ENCODE measurements at places on chromosomes 3 and 15.

DNA sequence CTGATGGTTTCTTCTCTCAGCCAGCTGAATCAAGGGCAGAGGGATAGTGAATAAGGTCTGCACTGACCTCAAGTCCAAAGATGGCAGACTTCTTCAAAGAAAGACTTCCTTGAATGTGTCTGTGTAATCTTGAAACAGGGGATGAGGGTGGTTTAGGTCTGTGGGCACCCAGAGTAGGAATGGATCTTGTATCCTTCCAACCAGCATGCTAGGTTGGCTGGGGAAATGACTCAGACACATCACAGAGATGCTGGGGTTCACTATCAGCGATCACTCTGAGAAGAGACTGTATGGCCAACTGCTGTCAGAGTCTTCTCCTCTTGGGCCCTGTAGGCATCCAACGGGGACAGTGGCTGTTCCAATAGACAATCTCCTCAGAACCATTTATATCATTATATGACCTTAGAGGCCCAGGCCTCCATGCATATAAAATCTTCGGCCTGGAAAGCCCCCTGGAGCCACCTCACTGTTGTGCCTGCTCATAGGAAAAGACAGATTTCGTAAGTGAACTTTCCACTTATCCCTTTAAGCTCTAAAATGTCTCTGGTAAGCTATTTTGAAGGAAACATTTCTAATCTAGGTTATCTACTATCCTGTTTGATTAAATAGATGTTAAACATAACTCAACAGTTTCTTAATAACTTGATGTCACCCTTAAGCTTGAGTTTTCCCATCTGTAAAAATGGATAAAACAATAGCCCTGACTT lies 58.5 kb downstream of the TIPARP start:
- no peak for DNase-seq

DNA sequence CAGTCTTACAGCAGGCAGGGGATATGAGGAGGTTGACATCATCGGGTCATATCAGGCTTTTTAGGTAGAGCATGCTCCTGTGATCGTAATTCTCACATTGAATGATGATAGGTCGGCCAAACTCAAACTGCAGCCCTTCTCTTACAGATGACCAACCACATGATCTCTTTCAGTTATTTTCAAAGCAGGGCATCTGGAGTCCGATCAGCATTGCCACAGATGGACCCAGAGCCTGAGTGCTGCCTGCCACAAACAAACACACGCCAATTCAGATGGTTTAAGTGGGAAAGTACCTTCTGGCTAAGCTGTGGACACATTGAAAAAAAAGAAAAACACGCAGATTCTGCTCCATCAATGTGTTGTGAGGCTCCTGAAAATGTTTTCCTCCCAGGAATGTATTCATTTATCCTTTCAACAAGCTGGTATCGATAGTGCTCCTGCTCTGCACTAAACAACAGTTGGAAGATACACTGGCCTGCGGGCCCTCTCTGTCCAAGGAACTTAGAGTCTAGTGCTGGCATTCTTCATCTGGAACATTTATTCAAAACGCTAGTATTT lies 31.2 kb downstream of the ARPP21 start:
- DNase-seq: no peak

- no peak for DNase-seq
Observed at GRCh38 chr15:58015565-58015964, 49.9 kb downstream of the ALDH1A2 start.

GRCh38 chr15:90818251-90819210 lies 49.9 kb upstream of the FURIN start:
- no peak for DNase-seq

- no peak for DNase-seq
Observed at GRCh38 chr15:63332367-63333124, 49.1 kb downstream of the CA12 start.

- DNase-seq: no peak
Observed at GRCh38 chr3:125585595-125586223, 9.6 kb downstream of the OSBPL11 start.

DNA sequence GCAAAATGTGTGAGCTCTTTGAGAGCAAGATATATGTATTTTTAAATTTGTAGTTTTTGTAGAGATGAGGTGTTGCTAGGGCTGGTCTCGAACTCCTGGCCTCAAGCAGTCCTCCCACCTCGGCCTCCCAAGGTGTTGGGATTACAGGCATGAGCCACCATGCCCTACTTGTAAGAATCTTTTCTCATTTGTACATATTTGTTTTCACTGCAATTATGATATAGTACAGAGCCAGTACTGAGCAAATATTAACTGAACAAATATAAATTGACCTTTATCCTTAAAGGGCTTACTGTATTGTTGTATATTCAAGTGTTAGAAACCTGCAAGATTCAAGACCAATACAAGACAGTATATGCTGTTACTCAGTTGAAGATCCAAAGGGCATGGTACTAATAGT lies 53.4 kb downstream of the GTF2E1 start:
- DNase-seq: no peak

GRCh38 chr3:191901741-191902140 lies 440.8 kb downstream of the PYDC2 start:
- no peak for DNase-seq

GRCh38 chr3:4551794-4552442 lies 58.8 kb downstream of the ITPR1 start:
- no peak for DNase-seq

GRCh38 chr15:80773122-80773551 lies 6.0 kb upstream of the CEMIP start:
- no peak for DNase-seq

DNA sequence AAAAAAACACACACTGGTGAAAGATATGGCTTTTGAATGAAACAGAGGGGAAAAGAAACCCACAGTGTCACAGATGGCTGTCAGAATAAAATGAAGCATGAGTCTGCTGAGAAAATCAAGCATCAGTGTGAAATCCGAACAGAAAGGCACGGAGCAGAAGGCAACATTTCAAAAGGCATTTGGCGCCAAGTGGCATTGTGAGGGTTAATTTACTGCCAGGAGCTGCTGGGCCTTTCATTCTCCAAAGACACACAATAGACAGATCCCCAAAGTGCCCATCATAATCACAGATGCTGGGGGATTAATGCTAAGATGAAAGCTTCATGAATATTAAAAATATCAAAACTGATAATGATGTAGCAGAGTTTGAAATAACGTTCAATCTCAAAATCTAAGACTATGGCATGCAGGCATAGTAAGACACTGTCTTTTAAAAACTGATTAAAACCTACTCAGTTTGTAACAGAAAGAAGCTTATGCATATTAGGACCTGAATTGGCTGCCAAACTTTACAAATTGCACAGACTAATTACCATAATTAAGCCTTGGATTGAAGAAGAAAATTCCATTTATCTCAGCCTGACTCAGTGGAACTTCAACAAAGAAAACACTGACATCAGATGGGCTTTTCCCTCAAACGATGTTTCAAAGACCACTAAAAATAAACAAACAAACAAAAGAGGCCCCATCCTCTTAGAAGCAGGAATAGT lies 589.2 kb downstream of the ROBO1 start:
- no peak for DNase-seq

DNA sequence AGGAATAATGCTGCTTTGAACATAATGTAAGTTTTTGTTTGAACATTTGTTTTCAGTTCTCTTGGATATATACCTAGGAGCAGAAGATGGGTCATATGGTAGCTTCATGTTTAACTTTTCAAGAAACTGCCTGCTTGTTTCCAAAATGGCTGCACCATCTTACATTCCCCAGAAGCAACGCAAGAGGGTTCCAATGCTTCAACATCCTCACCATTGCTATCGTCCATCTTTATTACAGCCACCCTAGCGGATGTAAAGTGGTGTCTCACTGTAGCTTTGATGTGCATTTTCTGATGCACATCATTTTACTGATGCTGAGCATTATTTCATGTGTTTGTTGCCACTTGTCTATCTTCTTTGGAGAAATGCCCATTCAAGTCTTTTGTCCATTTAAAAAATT lies 46.4 kb upstream of the GATA2 start:
- no peak for DNase-seq

GRCh38 chr3:168325684-168326083 lies 230.0 kb upstream of the GOLIM4 start:
- DNase-seq: no peak

- no peak for DNase-seq
Observed at GRCh38 chr3:155602307-155602706, 142.6 kb downstream of the PLCH1 start.

- DNase-seq: no peak
Observed at GRCh38 chr15:74458473-74458872, 2.5 kb downstream of the UBL7 start.

- DNase-seq: no peak
Observed at GRCh38 chr15:44381236-44381635, 46.2 kb upstream of the CTDSPL2 start.

- DNase-seq: no peak
Observed at GRCh38 chr3:140595295-140595694, 82.6 kb upstream of the TRIM42 start.

- no peak for DNase-seq
Observed at GRCh38 chr3:53252096-53252946, 3.5 kb downstream of the TKT start.

DNA sequence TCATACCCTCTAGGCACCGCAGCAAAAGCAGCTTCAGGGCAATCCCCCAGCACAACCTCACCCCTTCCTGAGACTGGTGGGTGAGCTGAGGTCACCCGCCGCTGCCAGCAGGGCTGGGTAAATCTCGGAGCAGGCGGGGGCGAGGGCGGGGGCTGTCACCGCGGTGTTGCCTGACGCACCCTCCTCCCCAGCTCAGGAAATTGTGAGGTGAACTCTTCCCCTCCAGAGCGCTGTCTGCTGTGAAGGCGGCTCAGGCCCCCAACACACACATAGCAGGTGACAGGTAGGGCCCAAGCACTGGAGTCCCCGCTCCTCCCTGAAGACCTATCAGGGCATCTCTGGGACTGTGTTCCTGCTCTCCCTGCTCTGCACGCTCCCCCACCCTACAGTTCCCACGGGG lies 30.2 kb upstream of the FURIN start:
- no peak for DNase-seq

DNA sequence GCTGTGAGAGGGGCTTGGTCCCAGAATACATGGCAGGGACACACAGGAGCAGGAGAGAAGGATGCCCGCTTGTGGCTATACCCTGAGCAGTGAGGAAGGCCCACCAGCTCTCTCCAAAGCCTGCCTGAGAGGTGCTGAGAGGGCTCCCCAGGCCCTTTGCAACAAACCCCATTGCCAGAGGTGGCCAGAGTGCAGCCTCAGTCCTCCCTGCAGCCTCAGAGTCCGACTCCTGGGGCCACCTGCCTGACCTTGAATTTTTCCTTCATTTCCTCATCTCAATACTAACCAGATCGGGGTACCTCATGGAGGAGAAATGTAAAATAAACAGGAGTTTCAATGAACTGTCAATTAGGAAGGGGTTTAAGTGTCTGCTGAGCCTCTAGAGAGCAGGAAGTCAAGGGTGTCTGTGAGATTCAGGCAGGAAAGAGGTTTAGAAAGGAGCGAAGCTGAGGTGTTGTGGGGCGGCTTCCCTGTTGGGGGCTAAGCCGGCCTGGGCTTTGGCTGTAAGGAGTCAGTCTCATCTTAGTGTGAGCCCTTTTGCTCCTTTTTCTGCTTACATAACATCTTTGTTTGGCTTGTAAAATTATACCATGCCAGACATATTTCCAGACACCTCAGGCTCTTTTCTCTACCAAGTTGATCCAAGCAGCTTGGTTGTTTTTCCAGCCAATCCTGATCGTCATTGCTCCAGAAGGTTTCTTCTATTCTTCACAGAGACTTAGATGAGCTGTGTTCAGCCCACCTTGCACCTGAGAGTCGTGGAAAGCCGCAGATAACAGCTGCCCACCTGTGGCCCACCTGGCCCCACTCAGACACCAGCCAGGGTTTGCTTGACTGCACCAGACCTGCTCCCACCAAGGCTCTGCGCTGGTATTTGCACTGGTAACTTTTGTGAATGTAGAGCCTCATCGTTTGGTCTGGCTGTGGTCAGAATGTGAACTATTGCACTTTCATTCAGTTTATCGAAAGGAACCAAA lies 36.7 kb downstream of the CMTM7 start:
- no peak for DNase-seq

DNA sequence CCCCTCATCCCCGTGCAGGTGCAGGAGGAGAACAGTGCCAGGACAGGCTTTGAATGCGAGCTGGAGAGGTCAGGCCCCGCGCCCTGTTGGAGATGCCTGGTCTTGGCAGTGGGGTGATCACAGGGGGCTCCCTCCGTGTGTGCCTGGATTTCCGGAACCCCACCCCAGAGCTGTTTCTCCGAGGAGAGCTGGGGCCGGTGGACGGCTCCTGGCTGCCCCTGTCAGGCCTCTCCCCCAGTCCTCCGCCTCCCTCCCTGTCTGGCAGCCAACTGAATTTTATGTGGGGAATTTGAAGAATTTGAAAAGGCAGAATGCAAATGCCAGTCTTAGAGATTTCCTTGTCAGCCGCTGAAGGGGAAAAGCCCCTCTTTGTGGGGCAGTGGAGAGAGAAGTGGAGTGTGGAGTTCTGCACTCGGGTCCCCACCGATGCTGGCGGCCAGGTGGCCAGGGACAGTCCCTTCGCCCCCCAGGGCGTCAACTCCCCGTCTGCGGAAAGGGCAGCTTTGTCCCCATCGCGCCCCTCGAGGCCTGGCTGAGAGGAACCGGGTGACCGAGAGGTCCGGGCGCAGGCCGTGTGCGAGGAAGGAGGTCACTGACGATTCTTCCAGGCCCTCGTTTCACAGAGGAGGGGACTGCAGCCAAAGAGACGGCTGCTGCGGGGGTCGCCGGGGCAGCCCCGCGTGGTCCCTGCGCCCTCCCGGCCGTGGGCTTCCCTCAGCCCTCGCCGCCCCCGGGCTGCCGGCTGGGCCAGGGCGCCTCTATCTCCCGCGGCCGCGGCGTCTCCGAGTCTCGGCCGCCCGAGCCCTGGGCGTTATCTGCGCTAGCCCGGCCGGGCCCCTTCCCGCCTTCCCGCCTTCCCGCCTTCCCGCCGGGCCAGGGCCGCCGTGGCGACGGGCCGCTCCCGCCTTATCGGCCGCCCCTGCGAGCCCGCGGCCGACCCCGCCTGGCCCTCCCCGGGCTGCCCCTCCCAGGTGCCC lies 56.0 kb upstream of the LCTL start:
- no peak for DNase-seq

DNA sequence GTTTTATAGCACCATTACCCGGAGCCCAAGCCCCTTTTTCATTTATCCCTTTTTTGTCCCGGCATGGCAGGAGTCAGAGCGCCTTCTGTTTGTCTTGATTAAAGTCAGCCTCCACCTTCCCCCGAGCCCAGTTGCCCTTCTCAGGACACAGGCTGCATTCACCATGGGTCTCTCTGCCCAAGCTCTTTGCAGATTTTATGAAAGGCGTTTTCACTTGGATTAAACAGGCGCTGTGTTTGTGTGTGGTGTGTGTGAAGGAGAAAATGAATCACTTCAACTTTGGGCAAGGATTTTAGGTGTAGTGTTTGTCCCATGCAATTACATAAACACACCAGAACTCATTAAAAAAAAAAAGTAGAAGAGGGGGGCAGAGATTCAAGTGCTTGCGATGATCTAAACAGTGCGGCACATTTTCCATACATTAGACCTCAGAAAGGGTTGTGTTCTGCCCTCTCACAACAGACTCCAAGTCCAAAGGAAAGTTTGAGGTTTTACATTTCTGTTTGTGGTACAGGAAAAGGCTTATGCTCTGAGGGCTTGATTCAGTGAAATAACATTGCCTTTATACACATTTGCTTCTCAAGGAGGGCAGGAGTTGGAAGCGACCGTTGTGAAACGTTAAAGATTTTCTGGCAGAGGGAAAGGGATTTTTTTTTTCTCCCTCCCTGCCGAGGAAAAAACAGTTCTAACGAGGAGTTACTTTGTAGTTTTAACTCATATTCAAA lies 14.5 kb upstream of the IL16 start:
- DNase-seq: no peak
